Gastroesophageal sphincter (tissue), 4 donors: ENCODE measurements at places on chromosomes 2 and 18.

DNA sequence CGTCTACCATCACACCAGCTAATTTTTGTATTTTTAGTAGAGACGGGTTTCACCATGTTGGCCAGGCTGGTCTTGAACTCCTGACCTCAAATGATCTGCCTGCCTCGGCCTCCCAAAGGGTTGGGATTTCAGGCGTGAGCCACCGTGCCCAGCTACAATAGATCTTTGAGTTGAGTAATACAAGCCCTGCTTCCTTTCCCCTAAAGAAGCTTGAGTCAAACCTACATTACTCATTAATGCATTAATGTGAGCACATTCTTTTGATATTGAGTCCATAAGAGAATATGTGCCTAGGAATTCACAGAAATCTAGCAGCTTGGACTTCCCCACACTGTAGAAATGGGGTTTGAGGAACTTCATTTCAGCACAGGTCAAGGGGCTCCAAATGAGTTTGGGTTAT, 39.6 kb downstream of the PSMG2 start:
- no peak for ATAC-seq

DNA sequence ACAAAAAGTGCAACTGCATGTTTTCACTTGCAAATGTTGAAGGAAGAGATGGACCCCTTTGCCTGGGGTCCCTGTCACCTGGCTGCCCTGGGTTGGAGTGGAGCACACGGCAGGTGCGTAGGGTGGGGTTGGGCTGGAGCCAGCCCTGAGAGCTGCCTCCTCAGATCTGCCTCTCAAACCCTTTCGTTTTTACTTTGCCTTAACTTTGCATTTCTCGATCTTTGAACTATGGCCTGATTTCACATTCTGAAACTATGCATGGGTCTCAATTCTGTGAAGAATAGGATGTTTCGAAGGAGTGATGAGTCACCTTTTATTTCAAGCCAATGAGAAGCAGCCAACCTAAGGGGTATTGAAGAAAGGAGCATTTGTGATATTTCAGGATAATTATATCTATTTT, 132.8 kb downstream of the ACOXL start:
- ATAC-seq = no peak

DNA sequence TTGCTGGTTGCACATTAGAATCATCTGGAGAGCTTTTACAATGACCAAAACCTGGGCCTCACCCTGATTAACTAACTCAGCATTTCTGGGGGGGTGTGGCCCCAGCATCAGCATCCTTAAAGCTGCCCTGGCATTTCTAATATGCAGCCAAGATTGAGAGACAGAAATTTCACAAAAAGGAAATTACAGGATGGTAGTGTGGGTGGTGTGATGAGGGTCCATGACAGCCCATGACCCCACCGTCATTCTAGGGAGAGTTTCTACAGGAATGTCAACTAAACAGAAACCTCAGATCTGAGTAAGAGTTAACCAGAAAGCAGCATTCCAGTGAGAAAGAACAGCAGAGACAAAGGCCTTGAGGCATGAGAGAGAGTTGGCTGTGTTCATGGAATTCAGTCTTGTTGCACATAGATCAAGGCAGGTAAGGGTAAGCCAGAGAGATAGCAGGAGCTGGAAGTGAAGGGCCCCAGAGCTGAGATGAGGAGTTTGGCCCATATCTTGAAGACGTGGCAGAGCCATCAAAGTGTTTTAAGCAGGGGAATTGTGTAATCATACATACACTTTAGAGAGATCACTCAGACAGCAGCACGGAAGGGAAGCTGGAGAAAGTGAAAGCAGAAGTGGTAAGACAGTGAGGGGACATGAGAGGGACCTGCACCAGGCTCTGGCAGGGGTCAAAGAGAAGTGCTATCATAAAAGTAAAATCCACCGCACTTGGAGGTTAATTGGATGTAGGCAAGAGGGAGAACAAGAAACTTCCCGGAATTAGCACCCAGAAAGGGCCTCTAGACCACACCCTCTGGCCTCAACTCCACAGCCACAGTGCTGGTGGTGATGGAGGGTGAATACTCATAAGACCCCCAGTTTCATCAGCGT, 7.8 kb upstream of the TRABD2A start:
- peak; percentile 80 for ATAC-seq

GRCh38 chr2:54947646-54948045, 102.6 kb downstream of the RTN4 start:
- ATAC-seq = no peak

GRCh38 chr2:138997856-138998517, 217.8 kb upstream of the NXPH2 start:
- no peak for ATAC-seq

- no peak for ATAC-seq
These were observed 13.5 kb downstream of the ALPK2 start for GRCh38 chr18:58615140-58616132.

GRCh38 chr18:1244397-1245122, 339.9 kb downstream of the ADCYAP1 start:
- ATAC-seq = no peak

GRCh38 chr2:67899187-67899586, 163.6 kb downstream of the C1D start:
- ATAC-seq = no peak

DNA sequence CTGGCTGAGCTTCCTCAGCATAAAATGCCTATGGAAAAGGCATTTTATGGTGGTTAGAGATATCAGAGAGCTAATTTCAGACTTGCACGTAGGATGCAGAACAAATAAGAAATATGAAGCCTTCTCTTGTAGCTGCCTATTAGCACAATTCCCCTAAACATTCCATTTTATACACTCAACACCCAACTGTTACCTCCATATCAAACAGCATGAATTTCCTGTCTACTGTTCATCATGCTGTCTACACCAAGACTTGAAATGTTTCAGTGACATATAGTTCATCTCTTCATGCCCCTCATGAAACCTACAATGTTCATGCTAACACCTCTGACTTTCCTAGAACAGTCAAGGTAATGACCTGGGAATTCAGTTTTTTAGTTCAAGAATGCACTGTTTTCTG, 249.9 kb downstream of the PIEZO2 start:
- ATAC-seq = no peak

- ATAC-seq = no peak
These were observed 36.0 kb downstream of the KLHL29 start for GRCh38 chr2:23420840-23421476.

DNA sequence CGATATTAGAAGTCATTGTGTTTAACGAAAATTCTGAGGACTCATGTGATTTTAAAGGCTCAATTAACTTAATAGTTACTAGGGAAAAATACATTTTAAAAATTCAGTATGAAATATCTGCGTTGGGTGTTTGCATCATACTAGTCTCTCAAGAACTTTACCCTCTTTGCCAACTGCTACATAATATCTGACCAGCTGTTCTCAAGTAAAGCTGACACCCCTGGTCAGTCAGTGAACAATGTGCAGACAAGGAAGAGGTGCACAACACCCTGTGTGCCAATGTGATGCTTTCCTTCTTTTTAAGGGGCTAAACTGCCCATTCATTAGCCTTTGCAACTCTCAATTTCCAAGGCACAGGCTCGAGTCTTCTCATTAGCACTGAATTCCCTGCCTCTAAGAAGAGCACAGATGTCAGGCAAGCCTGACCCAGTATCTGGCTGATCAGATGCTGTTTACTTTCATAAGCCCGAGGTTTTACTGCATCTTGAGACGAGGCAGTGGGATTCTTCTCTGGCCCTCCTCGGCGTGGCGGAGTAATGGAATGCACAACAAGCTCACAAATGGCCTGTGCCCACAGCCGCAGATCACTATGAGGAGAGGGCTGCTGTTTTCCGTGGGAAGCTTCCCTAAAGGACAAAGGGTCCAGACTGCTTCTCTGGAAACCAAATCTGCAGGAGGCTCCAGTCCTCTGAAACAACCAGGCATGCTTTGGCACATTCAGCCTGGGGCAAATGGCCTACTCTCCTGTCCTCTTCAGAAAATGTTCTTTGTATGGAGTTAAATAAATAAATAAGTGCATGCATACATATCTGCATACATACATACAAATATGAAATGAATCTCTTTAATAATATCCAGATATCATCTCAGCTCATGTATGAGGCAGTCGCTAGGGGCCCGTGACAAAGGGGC, 240.3 kb downstream of the ZNF521 start:
- ATAC-seq = no peak

DNA sequence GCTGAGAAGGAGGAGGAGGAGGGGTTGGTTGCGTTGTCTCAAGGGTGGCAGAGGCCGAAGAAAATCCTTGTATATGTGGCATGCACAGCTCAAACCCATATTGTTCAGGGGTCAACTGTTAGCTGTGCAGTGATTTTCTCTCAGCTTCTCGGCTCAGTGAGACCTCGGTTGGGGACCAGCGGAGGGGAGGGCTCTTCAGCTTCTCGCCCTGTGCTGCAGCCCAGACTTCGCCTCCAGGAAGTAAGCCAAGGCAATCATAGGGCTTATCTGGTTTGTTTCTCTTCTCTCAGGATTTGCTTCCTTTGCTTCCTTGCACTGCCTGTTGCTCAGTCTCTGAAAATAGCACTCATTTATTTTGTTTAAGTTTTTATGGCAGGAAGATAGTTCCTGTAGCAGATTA, 85.5 kb downstream of the SOWAHC start:
- ATAC-seq = no peak

DNA sequence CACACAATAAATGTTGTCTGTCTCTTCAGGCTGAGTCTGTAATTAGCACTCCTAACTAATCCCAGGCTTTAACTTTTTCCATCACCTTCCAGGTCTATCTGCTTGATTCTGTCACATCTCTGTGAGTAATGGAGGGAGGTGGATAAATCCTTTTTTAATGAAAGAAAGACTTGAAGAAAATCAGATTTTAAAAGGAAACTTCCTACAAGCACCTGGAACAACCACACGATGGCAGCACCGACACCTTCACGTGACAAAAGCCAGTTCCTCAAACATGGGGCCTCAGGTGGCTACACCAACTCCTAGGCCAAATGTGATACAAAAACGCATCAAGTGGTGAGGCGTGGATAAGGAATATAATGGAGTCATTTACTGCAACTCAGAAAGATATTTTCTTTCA, 41.8 kb downstream of the TGFBRAP1 start:
- ATAC-seq = no peak

DNA sequence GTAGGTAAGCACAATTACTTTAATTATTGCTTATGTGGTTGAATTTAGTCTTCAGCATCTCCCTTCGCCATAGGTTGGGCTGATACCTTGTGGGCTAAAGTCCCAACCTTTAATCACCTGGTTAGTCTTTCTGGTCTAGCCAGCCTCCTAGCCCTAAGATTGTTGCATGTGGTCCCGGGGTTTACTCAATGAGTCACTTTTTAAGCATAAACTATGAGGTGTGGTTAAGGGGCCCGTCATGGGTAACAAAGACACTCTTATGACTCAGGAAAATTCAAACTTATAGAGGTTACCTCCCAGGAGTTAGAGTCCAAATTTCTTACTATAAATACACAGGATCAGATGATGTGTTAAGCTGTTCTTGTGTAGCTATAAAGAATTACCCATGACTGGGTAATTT, 841.6 kb downstream of the TRIB2 start:
- ATAC-seq = no peak

GRCh38 chr2:128301501-128301966, 17.1 kb downstream of the HS6ST1 start:
- peak; percentile 67 for ATAC-seq

- no peak for ATAC-seq
These were observed 5.0 kb downstream of the ARL4C start for GRCh38 chr2:234491897-234492296.

DNA sequence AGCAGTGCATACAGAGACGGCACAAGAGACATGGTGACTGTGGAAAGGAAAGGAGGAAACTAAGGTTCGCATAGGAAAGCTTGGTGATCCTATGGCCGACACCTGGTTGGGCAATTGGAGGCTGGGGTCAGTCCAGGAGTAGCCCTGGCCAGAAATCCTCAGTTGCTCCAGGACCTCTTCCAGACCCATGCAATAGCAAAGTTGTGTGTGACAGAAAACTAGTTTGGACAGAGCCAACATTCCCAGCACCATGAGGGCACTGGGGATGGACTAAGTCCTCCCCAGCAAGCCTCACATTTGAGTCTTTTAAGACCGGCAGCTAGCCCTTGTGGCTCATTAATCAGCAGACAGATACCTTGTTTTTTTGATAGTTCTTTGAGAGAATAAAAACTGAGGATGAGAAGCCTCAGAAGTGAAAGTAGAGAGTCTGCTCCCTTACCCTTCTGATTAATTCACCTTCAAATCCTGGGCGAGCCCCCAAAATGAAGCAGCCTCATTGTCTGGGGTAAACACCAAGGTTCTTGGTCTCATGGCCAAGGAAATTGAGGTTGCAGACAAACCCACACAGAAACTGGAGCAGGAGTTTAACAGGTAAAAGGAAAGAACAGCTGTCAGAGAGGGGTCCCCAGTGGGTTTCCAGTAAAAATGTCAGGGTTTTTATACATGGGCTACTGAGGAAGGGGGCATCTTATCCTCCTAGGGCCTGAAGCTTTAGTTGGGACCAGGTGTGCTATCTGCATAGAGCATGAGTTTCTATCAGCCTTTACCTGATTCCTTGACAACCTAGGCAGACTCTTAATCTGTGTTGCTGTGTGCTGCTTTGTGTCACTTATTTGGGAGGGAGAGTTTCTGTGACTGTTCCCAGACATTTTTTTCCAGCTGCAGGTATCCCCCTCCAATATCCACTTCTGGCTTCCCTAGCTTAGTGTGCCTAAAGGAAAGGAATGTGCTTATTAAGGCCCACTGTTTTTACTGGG, 39.1 kb downstream of the STK17B start:
- ATAC-seq = no peak

DNA sequence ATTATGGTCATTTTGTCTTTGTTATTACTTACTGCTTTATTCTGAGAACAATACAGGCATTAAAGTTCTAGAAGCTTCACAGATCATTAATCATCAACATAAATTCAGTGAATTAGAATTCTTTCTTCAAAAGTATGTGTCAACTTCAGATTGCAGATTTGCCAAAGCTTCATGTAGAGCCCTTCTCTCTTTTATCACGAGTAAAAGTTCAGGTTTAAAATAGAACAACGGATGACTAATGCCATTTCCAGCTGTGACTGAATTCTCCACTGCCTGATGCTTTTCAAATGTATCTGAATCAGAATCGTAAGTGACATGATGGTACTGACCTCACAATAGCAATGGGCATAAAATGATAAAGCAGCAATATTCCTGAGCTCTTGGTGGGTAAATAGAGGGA, 116.0 kb downstream of the ABCA12 start:
- no peak for ATAC-seq
